ENCODE measurements at places on chromosomes 5 and 9. TPM values are rescaled to one million over a fixed set of nuclear protein-coding genes. Genes with fewer than 3 reads are reported as not detected.

DNA sequence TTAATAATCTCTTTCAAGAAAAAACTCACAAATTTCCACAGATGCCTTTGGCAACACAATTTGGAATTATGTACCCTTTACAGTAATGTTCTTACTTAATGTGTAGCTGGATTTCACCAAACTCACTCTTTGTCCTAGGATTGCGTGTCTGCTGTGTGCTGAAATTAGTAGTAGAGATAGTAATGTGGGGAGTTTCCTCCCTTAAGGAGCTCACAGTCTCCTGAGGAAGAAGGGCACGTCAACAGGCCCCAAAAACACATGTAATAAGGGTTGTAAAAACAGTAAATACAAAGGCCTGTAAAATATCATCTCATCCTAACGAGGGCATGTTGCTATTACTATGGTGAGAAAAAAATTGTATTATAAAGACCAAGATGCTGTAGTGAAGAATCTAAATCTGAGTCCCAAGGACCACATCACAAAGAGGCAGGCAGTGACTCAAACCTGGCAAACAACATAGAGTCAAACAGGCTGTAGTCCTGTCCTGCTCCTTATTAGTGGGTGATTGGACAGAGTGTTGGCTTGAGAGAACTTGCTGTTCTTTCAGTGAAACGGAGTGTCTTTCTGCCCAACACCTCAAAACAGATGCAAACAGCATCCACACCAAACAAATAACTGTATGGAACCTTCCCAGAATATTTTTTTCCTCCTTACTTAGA is 83.2 kb upstream of the PAPPA start:
- no peak for DNase-seq
- no peaks in the 10 kb centered on the region for H3K36me3 ChIP-seq
- H3K27me3 ChIP-seq, result no peaks in the 10 kb centered on the region
- no peak overlapping the region for H3K4me3 ChIP-seq
- no peaks in the 10 kb centered on the region for H3K4me1 ChIP-seq

GRCh38 chr5:113552137-113552536 is 38.6 kb downstream of the YTHDC2 start:
- H3K27ac ChIP-seq, result no peak overlapping the region
- DNase-seq, result no peak
- H3K4me3 ChIP-seq, result no peak overlapping the region
- H3K27me3 ChIP-seq, result no peaks in the 10 kb centered on the region

DNA sequence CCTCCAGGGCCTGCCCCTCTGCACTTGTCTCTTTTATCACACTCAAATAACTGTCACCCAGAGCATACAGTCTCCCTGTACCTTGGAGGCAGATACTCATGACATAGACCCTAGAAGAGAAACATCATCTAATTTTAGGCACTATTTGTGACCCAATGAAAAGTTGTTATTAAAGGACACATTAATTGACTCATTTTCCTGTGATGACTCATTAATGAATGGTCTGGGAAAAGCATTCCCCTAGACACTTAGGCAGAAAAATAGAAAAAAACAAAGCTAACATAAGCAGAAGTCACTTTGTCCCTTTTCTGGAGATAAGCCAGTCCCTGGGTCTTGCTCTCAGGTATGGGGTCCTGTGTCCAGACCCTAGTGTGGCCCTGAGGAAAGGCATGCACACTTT is 15.0 kb downstream of the TRPC7 start:
- H3K27ac ChIP-seq, result no peak overlapping the region
- H3K27me3 ChIP-seq, result no peaks in the 10 kb centered on the region
- H3K4me1 ChIP-seq, result no peaks in the 10 kb centered on the region

DNA sequence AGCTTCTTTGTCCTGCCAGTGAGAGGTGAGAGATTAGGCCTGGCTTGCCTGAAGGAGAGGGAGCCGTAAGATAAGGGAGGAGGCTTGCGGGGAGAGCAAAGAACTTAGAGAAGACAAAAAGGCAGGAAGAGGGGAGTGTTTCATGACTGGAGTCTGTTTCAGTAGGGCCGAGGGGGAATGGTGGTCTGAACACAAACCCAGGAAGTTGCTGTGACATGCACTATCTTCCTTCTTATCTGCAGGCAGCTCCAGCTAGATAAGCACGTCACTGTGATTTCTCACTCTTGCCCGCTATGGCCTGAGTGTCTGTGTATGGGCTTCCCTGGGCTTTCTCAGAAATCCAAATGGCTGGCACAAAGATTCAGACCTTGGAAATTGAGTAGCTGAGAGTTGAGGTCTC is 307.5 kb upstream of the CLINT1 start:
- H3K4me1 ChIP-seq, result no peaks in the 10 kb centered on the region
- no peak overlapping the region for H3K27ac ChIP-seq
- H3K36me3 ChIP-seq, result no peaks in the 10 kb centered on the region
- H3K4me3 ChIP-seq, result no peak overlapping the region

The RLN2 gene
- 3.5 TPM for polyA plus RNA-seq

The GNA14 gene
- 6.5 TPM for polyA plus RNA-seq

The CD72 gene
- 2.3 TPM for polyA plus RNA-seq

DNA sequence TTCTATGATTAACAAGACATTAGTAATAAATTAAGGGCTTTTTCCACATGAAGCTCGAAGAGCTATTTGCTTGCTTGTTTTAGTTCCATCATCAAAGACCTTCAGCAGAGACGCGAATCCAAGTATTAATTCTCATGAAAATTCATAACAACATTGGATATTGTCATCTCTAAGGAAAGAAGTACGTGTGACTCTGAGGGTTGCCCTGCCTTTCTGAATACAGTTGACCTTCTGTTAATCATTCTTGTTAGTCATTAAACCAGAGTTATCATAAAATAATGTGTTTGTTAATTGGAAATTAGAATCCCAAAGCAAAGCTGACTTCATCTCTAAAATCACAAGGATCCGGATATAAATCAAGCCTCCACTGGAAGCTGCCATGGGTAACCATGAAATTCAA is 222.5 kb downstream of the ZNF608 start:
- DNase-seq, result no peak
- H3K4me3 ChIP-seq, result no peak overlapping the region
- H3K4me1 ChIP-seq, result peaks cover 12% of the 10 kb centered on the region
- no peaks in the 10 kb centered on the region for H3K27me3 ChIP-seq
- no peaks in the 10 kb centered on the region for H3K36me3 ChIP-seq
- no peak overlapping the region for H3K27ac ChIP-seq

- H3K27ac ChIP-seq, result no peak overlapping the region
- H3K36me3 ChIP-seq, result no peaks in the 10 kb centered on the region
- DNase-seq, result no peak
- H3K4me1 ChIP-seq, result no peaks in the 10 kb centered on the region
- no peak overlapping the region for H3K4me3 ChIP-seq
- no peaks in the 10 kb centered on the region for H3K27me3 ChIP-seq
Observed at GRCh38 chr5:172830876-172831662, 3.0 kb upstream of the ERGIC1 start.

DNA sequence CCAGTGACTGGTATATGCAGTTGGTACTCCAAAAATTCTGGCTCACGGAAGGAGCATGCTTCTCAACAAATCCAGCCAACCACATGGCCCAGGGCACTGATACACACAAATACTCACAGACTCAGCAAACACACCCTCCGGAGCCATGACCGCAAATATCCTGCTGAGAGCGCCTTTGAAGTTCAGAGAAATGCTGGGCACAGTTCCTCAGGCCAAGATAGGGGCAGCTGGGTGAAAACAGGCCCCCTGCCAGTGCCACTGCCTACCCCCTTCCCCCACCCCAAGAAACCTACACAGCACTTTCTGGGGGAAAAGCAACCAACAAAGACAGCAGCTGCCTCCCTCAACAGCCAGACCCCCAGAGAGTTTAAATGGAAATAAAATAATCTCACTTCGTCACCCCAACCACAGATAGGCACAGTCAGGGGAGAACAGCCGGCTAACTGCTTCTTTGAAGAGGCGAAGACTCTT is 120.0 kb downstream of the C5orf15 start:
- DNase-seq, result no peak
- H3K27me3 ChIP-seq, result no peaks in the 10 kb centered on the region
- H3K4me1 ChIP-seq, result peaks cover 14% of the 10 kb centered on the region
- no peak overlapping the region for H3K27ac ChIP-seq
- H3K36me3 ChIP-seq, result no peaks in the 10 kb centered on the region

DNA sequence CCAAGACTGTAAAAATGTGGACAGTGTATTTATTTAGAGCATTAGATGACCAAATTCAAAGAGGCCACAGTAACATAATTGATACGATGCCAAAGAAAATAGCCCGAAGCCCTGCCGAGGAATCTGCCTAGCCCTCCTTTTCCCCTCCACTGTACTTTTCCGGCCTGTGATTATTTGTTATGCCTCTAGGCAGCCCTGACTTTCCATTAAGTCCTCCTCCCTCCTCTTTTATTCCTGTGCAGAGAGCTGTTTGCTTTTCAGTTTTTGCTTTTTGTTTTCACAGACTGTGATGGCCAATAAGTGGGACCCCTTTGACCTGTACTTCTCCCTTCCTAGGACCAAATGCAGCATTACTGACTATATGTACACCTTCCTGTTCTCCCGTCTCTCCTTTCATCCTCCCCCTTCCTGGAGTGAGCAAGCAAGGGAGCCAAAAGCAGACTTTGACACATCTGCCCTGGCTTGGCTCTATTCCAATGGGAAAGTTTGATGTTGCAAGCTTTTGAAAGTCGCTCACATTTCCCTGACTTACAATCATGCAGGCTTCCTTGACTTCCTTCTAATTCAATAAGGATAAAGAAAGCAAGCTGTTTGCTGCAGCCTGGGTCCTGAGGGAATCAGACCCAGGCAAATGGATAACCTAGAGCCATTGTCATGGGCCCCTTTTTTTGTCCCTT is 76.1 kb downstream of the NREP start:
- H3K4me3 ChIP-seq, result no peak overlapping the region
- peak; percentile 50 for DNase-seq
- H3K27ac ChIP-seq, result peak overlapping the region; percentile 45
- no peaks in the 10 kb centered on the region for H3K27me3 ChIP-seq
- H3K4me1 ChIP-seq, result peaks cover 23% of the 10 kb centered on the region
- no peaks in the 10 kb centered on the region for H3K36me3 ChIP-seq

DNA sequence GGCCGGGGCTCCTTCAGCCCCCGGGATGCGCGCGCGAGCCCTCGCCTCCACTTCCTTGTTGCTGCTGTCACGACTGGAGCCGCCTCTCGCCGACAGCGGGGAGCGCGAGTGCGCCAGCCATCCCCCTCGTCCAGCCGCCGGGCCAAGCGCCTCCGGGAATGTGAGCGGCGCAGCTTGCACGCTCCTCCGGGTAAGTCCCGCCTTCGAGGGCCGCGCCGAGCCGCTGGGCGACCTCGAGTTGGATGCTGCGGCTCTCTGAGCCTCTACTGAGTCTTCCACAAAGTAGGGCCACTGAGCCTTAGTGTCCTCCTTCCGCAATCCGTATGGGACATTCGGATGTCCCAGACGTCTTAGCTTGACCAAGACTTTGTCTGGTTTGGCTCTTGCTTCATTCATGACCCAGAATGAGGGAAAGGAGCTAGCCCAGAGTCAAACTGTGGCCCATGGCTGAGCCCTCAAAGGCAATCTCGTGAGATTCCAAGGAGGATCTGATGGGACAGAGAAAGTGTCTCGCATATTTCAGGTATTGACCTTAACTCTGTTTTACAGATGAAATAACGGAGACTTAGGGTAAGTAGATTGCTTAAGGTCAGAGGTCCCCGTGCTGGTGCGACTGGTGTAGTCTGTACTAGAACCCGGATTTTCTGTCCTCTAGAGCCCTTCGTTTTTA is 586 bp downstream of the HMGXB3 start:
- peaks cover 1% of the 10 kb centered on the region for H3K36me3 ChIP-seq
- no peaks in the 10 kb centered on the region for H3K27me3 ChIP-seq
- DNase-seq, result peak; percentile 87
- H3K4me3 ChIP-seq, result peak overlapping the region; percentile 87

GRCh38 chr5:126965487-126965886 is 64.9 kb downstream of the MARCHF3 start:
- no peak overlapping the region for H3K4me3 ChIP-seq
- no peaks in the 10 kb centered on the region for H3K4me1 ChIP-seq
- no peaks in the 10 kb centered on the region for H3K36me3 ChIP-seq
- H3K27me3 ChIP-seq, result no peaks in the 10 kb centered on the region
- no peak overlapping the region for H3K27ac ChIP-seq

GRCh38 chr5:112192866-112193265 is 226.2 kb downstream of the EPB41L4A start:
- no peaks in the 10 kb centered on the region for H3K4me1 ChIP-seq
- no peak overlapping the region for H3K27ac ChIP-seq
- no peak for DNase-seq
- no peaks in the 10 kb centered on the region for H3K27me3 ChIP-seq
- H3K36me3 ChIP-seq, result peaks cover 6% of the 10 kb centered on the region

DNA sequence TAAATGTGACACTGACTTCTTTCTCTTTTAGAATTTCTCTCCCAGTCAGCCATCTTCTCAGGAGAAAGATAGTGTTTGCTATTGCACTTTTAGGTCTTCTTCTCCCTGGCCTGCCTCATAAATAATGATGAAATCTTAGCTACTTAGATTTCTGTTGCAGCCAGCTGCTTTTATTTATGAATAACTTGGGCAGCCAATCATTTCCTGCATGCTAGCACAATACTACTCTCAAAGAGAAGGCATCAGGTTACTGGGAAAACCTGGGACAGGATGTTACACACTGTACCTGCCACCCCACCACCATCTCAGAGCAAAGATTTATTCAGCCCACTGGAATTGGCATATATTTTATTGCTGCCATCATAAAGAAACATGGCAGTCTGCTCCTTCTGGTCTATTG is 266.6 kb downstream of the PRELID2 start:
- no peak overlapping the region for H3K27ac ChIP-seq
- H3K4me3 ChIP-seq, result no peak overlapping the region
- no peaks in the 10 kb centered on the region for H3K36me3 ChIP-seq
- H3K27me3 ChIP-seq, result no peaks in the 10 kb centered on the region
- DNase-seq, result peak; percentile 70
- H3K4me1 ChIP-seq, result no peaks in the 10 kb centered on the region

- no peak overlapping the region for H3K27ac ChIP-seq
- no peak overlapping the region for H3K4me3 ChIP-seq
- no peaks in the 10 kb centered on the region for H3K27me3 ChIP-seq
- no peak for DNase-seq
Observed at GRCh38 chr5:138408023-138408422, 30.8 kb upstream of the REEP2 start.

GRCh38 chr5:98463676-98464075 is 309.8 kb upstream of the RGMB start:
- H3K4me3 ChIP-seq, result no peak overlapping the region
- no peak for DNase-seq
- no peaks in the 10 kb centered on the region for H3K27me3 ChIP-seq

DNA sequence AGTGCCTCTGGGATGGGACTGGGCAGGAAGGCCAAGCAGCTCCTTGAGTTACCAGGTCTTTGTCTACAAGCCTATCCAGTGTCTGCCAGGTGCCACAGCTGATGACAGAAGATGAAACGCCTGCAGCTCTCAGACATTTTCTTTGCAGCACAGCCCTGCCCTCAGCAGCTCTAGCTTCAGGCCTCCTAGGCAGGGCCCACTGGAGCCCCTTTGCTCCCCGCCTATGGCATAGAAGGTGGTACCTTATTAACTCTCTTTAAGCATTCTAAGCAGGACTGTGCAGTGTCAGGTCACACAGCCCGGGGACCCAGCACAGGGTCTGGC is 1.3 kb upstream of the SKP1 start:
- H3K36me3 ChIP-seq, result no peaks in the 10 kb centered on the region
- no peak overlapping the region for H3K4me3 ChIP-seq
- DNase-seq, result no peak
- no peaks in the 10 kb centered on the region for H3K4me1 ChIP-seq
- no peak overlapping the region for H3K27ac ChIP-seq
- H3K27me3 ChIP-seq, result no peaks in the 10 kb centered on the region
